Fibroblast of skin of back (primary cell): ENCODE measurements at places on chromosomes 4 and X.

DNA sequence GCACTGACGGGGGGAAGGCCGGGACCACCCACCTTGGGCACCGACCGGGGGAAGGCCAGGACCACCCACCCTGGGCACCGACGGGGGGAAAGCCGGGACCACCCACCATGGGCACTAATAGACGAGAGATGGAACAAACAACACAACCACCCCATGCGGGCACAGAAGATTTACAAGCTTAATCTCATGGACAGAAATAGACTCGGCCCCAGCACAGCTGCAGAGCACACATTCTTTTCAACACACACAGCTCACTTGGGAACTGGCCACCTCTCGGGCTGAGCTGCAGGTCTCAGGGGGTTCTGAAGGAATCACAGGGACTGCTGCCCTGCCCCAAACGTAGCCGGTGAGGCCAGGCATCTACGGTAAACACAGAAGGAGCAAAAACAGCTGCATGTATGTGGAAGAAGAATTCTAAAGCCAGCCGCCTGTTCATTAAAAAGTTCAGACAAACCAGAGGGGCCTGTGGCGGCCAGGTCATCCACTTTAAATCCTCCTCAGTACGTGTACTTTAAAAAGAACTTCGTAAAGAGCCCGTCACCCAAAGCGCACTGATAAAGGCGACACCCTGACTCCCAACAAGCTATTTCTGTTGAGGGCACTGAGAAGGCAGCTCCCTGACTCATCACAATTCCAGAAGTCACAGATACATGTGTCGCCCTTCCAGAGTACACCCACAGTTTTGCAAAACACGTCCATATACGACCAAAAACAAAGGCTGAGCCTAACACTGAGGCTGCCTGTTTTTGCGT, 17.7 kb downstream of the PPP2R3B start:
- DNase-seq = peak; percentile 69

DNA sequence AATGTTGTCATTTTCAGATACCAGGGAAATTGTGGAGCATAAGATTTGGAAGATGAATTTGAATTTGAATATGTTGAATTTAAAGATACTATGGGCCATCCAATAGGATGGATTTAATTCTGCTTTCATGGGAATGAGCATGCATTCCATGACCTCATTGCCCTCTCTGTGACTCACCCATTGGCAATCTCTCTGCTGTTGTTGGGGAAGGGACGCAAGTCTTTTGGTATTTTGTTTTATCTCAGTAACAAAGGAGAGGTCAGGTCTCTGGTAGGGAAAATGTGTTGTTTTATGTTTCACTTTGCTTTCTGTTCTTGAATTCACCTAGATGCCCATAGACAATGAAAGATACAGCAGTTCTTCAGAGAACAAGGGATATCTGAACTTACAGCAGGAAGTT, 42.1 kb upstream of the MAGEA4 start:
- DNase-seq = peak; percentile 91

- DNase-seq = no peak
These were observed 372.4 kb upstream of the SLIT2 start for GRCh38 chr4:19879330-19879729.

DNA sequence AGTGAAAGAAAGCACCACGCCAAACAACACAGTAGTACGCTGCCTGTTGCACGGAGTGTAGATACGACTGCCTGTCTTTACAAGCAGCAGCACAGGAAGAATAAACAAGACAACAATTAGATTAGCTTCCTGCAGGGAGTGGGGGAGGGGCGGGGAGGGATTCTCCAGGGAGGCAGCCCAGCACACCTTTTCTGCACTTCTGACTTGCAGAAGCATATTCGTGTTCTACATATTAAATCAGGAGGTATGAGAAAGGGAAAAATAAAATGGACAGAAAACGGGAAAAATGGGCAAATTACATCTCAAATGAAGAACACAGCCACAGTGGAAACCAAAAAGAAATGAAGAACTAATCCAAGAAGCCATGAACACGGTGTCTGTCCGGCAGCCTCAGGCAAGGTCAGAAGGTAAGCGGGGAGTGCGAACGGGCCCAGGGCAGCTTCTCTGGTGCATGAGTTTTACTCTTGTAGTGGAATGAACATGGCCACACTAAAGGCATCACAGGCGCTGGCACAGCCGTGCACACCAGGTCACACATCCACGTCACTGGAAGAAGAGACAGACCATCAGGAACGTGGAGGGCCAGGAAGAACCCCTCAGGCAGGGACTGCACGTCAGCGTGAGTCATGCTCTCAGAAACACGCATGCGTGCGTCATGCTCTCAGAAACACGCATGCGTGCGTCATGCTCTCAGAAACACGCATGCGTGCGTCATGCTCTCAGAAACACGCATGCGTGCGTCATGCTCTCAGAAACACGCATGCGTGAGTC, 20.1 kb upstream of the ADRA2C start:
- DNase-seq = no peak

DNA sequence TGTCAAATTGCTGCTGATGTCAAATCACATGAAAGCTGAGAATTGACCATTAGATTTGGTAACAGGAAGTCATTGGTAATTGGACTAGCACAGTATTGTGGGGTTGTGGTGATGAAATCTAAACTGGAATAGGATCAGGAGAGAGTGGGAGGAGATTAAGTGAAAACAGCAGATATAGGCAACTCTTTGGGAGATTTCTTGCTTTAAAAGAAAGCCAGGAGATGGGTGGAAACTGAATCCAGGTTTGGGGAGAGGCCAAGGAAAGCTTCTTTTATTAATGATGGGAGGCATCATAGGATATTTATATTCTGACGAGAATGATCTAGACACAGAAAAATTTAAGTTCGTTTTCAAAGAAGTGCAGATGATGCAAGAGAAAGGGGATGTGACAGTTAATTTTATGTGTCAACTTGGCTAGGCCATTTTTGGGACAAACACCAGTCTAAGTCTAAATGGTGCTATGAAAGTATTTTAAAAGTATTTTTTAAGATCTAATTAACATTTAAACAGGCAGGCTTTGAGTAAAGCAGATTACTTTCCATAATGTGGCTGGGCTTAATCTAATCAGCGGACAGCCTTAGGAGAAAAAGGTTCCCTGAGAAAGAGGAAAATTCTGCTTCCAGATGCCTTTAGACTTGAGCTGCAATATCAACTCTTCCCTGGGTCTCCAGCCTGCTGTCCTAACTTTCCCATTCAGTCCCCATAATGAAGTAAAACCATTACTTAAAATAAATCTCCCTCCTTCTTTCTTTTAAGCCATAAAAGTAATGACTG, 24.7 kb downstream of the SEC24D start:
- peak; percentile 90 for DNase-seq

GRCh38 chrX:29948653-29949052, 266.7 kb upstream of the MAGEB2 start:
- peak; percentile 68 for DNase-seq

DNA sequence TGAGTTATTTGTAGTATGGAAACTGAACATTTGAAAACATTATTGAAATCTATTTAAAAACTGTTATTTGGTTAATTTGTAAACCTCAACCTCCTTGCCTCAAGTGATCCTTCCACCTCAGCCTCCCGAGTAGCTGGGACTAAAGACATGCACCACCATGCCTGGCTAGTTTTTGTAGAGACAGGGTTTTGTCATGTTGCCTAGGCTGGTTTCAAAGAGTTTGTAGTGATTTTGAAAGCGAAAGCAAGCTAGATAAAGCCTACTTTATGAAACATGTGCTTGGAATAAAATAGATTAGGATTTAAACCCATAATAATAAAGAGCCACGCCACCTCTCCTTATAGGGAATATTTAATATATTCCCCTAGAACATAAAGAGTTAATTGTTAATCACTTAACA, 23.5 kb downstream of the ARSJ start:
- no peak for DNase-seq

GRCh38 chrX:51802917-51803688, 59.9 kb downstream of the GSPT2 start:
- peak; percentile 61 for DNase-seq

DNA sequence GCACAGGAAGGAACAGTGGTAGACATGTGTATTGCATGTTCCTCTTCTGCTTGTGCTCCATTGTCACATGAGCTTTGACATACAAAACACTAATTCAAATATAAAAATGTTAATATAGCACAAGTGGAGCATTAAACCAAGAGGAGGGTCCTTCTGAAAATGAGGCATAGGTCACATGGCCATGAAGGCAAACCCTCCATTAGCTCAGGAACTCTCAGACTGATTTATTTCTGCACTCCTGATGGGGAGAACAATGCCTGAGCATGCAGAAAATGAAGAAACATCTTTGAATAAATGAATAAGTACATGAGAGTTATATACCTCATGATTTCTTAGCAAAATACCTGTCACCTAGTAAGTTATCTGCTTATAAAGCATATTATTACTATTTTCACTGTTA, 769.2 kb upstream of the EPHA5 start:
- DNase-seq = no peak

DNA sequence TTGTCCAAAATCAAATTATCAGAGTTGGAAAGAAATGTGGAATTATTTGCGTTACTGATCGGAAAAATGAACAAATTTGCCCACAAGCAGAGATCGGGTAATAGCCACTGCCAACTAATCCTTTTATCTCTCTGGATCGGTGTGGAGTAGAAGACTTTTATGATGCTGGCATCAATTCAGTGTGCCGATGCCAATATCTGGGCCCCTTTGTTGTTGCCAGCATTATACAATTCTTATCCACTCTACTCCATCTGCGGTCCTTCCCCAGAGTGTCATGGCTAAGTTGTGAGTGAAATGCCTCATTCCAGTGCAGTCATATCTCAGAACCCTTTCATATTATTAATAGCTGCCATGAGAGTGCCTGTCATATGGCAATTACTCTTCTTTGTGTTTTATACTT, 660.2 kb downstream of the ADGRL3 start:
- DNase-seq = no peak

DNA sequence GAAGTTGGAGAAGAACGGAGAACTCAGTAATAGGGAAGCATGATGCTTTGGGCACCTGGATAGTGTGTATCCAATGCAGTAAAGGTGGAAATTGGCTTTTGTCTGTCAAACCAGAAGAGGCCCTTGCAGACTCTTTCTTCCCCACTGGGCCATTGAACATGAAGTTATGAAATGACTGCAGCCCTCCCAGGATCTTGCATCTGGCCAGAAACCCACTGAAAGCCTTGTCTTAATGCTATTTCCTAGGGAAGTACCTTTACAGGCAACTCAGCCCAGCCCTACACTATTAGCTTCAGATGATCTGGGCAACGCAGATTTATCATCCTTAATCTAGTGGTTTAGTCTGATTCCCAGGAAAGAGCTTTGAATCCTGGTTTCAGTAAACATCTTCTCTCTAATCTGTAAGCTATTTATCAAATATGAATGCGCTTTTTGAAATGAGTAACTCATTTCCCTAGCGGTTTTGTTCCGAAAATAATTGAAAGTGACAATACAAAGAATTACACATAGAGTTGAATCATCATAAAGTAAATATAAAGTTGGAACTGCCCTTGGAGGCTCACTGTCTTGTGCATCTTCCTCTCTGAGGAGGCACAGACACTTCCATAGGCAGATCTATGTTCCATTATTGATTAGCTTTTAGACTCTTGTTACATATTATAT, 464.1 kb downstream of the IDS start:
- DNase-seq = peak; percentile 64

DNA sequence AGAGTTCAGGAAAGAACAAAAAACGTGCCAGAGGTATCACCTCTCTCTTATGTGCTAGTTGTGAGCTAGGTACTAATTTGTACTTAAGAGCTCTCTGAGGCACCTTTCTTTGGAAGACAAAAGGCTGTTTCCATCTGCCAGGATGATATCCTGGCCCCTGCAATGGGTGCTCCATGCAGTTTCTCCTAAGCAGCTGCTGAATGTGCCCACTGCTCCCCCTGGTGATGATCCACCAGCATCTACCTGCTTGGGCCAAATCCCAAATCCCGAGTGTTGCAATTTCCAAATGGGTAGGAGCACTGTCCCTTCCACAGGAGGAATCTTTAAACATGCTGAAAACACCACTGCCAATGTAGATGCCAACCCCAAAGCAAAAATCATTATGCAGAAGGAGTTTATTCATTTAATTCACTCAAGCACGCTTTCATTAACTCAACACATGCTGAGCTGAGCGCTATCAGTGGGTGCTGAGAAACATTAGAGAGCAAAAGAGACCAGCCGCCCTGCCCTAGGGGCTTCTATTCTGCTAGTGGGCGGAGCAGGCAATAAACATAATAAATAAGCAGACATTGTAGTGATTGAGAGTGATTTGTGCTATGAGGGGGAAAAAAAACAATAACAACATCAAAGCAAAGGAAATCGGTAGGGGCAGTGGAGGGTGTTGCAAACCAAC, 69.6 kb upstream of the C4orf50 start:
- DNase-seq = peak; percentile 2
